Activated T-cell treated with anti-CD3 and anti-CD28 coated beads for 24 hours (primary cell): ENCODE measurements at places on chromosomes 2 and 18.
A peak's percentile ranks its signal among the peaks of the same experiment; 100 is the strongest.

GRCh38 chr2:26516781-26517180, 38.9 kb upstream of the OTOF start:
- no peak for DNase-seq

- no peak for DNase-seq
Observed at GRCh38 chr2:231299267-231299666, 96.2 kb upstream of the B3GNT7 start.

GRCh38 chr18:22267225-22267624, 97.8 kb downstream of the GATA6 start:
- no peak for DNase-seq

DNA sequence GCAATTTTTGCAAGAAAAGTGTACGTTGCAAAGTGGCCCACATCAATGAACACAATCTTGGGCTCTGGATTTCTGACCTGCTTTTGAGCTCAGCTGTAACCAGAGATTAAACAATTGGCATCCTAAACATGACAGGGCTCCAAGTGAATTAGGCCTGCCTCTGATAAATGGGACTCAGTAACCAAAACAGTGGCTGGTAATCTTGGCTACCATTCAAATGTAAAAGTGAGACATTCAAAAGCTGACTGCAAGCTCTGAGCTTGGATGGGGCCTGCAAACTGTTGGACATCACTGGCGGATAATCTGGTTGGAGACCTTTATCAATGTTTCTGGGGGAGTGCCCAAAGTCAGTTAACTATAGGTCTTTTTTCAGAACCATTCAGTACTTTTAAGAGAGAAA, 160.7 kb downstream of the RAB3GAP1 start:
- no peak for DNase-seq

DNA sequence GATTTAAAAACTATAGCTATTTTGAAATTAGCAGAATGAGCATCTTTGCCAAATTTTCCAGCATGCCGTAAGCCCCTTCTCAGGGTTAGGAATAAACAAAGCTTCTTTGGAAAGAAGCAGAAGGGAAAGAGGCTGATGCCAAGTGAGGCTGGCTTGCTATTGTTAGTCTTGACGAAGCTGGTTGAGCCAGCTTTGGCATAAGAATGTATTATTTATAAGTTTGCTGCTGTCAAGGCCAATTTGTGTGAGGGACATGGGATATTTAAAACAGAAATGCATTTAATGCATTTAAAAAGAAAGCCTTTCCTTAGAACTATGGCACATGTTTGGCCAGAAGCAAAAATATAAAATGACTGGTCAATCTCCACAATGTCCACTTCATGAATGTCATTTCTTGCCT, 52.5 kb upstream of the TTN start:
- no peak for DNase-seq

DNA sequence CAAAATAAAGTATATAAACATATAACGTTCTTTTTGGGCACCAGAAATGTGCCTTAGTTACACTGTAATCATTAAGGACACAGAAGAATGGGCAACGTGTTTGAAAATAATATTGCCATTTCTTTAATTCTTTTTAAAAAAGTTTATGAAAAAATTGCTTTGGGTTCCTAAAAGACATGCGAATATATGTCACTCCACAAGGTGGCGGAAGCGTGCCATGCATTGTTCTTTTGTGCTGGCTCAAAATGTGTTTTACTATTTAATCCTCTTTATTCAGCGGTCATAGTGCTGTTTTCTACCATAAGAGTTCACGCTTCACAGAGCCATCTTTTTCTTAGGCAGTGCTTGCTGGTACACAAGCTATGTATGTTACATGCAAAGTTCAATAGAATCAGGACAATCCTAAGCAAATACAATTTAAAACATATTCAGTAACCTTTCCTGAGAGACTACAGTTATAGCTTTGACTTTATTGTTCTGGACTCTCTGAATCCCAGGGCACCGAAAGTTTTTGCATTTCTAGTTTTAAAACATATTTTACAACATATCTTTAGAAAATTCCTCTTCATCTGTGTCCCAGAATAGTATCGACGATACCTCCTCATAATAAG, 147.8 kb upstream of the ERBB4 start:
- peak; percentile 46 for DNase-seq

DNA sequence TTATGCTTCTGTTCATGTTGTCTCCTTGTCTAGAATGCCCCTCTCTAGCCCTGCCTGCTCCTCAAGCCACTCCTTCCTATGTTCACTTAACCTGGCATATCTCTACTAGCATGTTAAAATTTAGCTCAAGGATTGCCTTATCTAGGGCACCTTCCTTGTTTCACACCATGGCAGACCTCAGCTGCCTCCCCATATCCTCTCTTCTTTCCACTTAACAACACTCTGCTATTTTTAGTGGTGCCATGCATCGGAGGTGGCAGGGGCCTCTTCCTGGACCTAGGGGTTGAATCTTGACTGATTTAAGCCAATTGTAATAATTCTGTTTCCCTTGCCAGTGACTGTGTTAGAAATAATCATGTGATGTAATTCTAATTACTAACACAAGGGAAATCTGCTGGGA, 36.9 kb upstream of the FAM98A start:
- DNase-seq: no peak

- no peak for DNase-seq
Observed at GRCh38 chr2:101762451-101763171, 65.1 kb downstream of the MAP4K4 start.

- no peak for DNase-seq
Observed at GRCh38 chr2:175097297-175097696, 70.7 kb downstream of the ATF2 start.

DNA sequence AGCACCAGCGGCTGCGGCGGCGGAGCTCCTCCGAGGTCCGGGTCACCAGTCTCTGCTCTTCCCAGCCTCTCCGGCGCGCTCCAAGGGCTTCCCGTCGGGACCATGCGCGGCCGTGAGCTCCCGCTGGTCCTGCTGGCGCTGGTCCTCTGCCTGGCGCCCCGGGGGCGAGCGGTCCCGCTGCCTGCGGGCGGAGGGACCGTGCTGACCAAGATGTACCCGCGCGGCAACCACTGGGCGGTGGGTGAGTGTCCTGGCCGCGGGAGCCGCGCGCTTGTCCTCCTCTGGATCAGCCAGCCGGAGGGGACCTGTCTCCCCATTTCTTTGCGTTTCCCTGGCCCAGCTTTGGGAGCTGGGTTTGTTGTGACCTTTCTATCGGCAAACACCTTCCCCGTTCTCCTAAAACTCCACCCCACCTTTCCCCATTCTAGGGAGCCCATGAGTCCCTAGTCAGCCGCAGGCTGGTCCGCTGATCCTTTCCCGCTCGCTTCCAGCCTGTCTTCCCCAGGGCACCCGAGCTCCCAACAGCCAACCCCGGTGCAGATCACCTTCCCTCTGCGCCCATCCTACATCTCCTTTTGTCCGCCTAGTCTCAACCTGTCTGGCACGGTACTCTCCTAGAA, 316 bp downstream of the GRP start:
- DNase-seq: no peak

- DNase-seq: no peak
Observed at GRCh38 chr2:165205865-165206264, 2.0 kb upstream of the SCN3A start.

DNA sequence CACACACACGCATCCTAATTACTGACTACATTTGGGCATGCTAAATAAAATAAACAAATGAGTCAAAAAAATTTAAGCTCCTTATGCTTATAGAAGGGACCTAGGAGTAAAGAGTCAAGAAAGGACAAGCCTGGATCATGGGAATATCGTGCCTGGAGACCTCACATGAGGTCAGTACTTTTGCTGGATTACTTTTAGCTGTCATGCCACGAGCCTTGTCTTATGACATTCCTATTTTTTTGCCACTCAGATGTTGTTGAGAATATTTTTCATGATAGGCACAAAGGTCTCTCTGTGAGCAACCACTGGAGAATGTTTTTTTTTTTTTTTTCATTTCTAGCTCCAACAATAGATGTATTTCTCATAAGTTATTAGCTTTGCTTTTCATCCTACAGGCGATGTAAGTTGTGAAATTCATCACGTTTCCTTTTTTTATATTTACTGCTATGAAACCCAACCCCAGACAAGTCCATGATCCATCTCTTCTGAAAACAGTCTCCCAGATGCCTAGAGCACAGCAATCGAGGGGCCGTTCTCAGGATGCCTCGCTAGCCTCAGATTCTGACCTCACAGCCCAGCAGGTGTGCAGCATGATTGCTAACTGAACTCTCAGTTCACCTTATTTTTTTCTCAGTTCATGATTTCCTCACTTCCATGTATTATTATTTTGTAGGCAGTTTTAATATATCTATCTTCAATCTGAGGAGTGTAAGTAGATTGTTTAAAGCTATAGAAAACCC, 464.5 kb downstream of the IRS1 start:
- no peak for DNase-seq

- no peak for DNase-seq
Observed at GRCh38 chr2:189233527-189233926, 54.0 kb upstream of the COL5A2 start.

DNA sequence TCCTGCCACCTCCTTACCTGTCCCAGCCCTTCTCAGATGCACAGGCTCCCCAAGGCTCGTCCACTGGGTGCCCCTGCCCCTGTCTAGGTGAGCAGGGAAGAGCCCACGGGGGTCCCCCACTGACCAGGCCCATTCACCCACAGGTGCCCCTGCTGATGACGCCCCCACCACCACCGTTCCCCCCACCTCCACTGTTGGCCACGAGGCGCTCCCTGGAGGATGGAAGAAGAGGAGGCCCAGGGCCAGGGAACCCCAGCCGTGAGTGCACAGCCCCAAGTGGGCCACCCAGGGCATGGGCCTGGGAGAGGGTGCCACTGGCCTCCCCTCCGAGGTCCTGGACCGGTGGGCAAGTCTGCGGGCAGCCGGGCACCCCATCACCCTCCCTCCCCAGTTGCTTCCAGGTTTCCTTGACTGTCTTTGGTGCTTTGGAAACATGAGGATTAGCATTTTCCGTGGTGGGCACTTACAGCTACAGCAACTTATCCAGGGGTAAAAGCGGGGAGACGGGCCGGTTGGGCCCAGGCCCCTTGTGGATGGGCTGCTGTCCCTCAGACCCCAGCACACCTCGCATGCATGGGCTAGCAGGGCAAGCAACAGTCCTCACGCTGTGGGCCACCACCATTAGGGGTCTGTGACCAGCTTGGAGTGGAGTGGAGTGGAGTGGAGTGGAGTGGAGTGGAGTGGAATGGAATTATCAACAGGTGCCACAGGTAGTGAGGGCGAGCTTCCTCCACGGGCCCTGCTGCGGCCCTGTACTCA, 13.2 kb upstream of the KLHL30 start:
- DNase-seq: no peak

- no peak for DNase-seq
Observed at GRCh38 chr2:224666951-224667553, 49.1 kb downstream of the CCDC195 start.

DNA sequence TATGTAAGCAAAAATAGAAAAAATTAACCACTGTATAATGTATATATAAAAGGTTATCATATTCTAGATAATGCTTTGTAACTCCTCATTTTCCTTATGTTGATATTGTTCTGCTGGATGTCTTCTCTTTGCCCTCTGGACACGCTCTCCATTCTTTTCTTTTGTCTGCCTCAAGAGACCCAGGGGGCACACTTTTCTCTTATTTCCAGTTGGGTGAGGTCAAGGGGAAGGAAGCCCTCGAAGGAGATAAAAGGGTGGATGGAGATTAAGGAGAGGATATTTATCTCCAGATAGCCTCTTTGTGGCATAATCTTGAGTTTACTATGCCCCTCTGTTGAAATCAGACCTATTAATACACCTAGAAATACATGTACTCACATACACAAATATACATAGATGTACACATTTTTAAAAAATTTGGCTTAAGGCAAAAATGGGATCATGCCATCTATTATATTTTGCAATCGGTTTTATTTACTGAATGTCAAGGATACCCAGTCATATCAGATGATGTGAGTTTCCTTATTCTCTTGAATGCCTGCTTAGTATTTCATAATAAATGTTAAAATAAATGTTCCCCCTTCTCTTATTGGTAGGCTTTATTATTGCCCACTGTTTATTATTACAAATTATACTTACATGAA, 65.3 kb downstream of the LCLAT1 start:
- no peak for DNase-seq

- no peak for DNase-seq
Observed at GRCh38 chr2:6986912-6987361, 69.7 kb downstream of the RNF144A start.

- peak; percentile 1 for DNase-seq
Observed at GRCh38 chr18:59697236-59697932, at the start of gene CCBE1. TSS of gene CCBE1 (minus strand) at chr18:59697423.
